ENCODE measurements at places on chromosomes 2 and 18.
A peak's percentile ranks its signal among the peaks of the same experiment; 100 is the strongest.

DNA sequence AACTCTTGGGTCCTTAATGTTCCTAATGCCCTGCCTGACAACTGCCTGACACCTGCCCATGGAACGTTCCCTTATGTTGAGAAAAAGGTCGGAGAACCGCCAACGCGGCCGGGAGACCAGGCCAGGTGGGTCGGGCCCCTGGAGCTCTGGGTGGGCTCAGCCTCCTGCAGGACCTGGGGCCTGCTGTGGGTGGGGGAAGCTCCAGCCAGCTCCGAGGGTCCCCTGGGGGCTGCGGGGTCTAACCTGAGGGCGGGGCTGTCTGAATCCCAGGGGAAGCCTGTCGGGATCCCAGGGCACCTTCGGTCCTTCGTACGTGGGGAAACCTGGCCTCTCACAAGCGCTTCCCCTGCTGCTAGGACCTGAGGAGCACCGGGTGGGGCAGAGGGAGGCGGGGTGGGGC, 296.0 kb downstream of the NDUFA10 start:
- no peak for DNase-seq

DNA sequence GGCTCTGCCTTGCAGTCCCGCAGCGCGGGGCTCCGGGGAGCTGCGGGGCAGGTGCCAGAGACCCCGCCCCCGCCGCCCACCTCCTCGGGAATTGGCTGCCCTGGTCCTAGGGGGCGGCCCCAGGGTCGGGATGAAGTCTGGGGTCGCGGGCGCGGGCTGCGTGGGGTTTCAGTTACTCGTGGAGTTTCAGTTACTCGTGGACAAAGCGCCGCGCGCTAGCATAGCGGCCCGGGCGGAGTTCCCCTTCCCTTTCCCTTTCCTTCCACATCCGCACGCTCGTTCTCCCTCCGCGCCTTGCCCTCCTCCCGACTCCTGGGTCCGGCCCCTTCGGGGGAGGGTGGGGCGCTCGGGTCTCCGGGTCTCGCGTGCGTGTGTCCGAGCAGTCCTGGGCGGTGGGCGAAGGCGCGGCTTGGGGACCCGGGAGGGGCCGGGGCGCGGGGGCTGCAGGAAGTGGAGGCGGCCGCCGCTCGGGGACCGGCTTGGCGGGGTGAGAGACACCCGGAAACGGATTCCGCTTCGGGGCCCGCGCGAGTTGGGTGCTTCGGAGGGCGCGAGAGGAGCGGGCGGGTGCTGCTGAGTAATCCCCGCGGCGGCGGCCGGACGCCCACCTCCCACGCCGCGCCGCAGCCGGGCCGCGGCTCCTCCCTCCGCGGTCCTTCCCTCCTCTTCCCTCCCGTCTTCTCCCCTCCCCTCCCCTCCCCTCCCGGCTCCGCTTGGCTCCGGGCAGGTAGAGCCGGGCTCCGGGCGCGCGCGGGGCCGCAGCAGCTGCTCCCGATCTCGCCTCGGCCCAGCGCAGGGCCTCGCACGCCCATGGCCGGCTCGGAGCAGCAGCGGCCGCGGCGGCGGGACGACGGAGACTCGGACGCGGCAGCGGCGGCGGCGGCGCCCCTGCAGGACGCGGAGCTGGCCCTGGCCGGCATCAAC, at the start of gene TTC39C:
Gene TTC39C (plus strand): TSS at position 693 of the 924 bp plus-strand sequence. CDS start 118 bp downstream, at position 811.
- peak; percentile 84 for DNase-seq

- no peak for DNase-seq
Measured at GRCh38 chr2:163800951-163801381, 65.2 kb upstream of the FIGN start.

GRCh38 chr2:219532378-219532649, 11.3 kb downstream of the CHPF start:
- no peak for DNase-seq

- DNase-seq, result no peak
Measured at GRCh38 chr18:28903306-28903705, 726.4 kb upstream of the CDH2 start.

DNA sequence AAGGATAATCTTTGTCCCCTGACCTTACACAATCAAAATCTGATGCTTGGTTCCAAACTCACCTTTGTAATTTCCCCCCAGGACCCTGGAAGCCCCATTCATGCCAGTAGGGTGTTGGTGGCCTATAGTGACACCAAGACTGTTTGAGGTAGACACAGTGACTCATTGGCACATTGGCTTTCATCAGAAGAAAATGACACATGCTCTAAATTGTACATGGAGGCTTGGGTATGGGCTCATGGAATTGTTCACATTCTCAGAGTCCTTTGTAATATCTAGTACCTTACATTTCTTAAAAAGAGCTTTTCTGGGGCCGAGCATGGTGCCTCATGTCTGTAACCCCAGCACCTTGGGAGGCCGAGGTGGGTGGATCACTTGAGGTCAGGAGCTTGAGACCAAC, 61.2 kb upstream of the LRPPRC start:
- DNase-seq, result no peak

- DNase-seq, result no peak
Measured at GRCh38 chr2:101892377-101892776, 99.4 kb upstream of the IL1R2 start.

DNA sequence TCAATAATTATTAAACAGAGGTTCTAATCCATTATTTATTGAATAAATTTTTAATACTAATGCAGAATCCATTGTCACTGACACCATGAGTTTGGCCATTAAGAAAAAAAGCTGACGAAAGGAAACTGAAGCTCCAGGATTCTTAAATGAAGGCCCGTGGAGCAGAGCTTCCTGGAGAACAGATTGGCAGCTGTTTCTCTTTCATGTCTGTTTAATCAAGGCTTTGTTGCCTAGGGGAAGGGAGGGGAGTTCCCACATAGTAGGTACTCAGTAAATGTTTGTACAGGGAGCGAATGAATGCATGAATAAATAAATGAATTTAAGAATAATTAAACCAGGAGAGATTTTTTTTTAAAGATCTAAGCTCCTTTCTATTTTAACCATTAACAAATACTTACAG, 315.1 kb upstream of the KLHL29 start:
- no peak for DNase-seq

DNA sequence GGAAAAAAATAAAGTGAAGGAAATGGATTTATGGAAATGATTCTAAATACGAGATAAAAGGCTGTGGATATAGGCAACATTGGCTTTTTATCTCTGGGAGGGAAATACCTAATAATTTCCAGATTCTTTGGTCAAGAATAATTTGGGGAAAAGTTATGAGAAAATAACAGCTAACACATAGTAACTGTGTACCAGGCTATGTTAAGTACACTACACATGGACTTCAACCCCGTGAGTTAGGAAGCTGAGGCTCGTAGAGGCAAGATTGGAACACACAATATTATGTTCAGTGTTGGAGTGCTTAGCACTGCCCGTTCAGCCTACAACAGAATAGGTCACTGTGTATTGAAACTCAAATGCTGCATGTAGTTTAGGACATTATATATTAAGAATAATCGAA, 34.3 kb upstream of the GPD2 start:
- no peak for DNase-seq

DNA sequence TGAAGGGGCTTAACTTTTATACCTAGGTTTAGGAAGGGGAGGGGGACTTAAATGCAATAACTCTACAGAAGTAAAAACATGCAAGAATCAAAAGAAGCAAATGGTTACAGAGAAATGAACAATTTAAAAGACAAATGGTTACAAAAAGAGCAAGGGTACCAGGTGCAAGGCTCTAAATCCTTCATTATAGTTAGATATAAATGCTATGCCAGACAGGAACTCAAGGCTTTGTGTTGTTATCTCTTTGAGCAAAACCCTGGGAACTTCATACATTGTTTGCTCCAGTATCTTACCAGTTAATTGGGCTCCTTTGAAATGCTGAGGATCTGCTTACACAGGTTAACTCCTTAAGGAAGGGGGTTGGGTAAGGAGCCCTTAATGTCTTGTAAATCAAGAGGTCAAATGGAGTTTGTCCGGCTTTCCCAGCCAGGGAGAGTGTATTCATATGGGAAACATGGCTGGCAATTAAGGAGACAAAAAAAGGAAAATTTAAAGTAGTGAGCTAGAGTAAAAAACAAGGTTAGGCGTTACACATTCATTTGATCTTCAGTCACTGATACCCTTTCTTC, 347.5 kb downstream of the CELF4 start:
- DNase-seq, result no peak

DNA sequence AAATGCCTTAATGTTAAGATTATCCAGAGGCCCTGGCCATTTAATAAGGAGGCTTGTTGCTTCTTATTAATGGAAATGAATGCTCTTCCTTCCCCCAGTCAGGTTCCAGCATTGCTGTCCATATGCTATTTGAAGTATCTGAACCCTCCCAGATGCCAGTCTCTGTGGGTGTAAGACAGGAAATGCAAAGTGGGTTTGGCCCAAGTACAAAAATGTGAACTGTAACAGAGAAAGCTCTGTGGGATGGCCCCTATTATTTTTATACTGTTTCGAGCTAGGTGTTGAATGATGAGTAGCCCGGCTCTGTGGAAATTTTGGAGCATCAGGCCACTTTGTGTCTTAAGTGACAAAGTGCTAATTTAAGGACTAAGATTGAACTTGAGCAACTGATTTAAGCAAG, 141.0 kb downstream of the UXS1 start:
- no peak for DNase-seq

GRCh38 chr2:154697418-154698252, 860 bp upstream of the KCNJ3 start:
- DNase-seq, result peak; percentile 70

- DNase-seq, result no peak
Measured at GRCh38 chr18:72460210-72460680, 83.9 kb downstream of the CBLN2 start.

DNA sequence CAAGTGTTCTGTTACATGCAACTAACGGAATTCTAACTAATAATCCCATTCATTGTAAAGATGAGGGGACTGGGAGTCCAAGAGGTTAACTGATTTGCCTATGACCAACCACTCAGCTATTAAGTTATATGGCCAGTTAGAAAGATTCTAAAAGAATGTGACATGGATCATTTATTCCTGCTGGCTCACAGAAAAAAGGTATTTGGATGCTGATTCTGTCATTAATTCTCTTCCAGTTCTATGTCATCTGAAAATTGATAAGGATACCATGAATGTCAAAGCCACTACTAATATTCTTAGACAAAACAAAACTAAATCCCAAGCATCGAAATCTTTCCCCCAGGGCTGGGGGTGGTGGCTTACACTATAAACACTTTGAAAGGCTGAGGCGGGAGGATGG, 41.2 kb upstream of the GORASP2 start:
- no peak for DNase-seq

- DNase-seq, result no peak
Measured at GRCh38 chr2:189834059-189834458, 49.8 kb downstream of the PMS1 start.

DNA sequence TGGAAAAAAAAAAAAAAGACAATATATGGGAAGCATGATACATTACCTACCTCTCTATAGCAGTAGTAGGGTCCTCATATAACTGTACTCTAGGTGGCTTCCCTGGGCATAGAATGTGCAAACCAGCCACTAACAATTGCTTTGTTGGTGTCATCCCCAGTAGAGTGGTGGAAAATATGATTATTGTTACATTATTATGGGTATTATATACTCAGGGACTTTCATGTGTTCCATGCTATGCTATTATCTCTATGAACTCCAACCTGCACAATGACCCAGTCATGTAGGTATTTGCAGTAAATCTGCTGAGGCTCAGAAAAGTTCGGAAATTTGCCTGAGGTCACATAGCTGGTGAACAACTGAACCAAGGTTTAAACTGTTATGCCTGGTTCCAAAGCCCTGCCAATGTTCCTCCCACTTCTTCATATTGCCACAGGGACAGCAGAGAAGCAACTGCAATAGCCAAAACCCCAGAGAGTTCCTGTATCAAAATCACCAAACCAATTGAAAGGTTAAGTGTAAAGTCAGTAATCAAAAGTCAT, 52.6 kb upstream of the MAP4K4 start:
- no peak for DNase-seq

GRCh38 chr2:11558214-11558886, 24.5 kb downstream of the GREB1 start:
- DNase-seq, result no peak

- no peak for DNase-seq
Measured at GRCh38 chr2:222280795-222281194, 18.0 kb downstream of the PAX3 start.

GRCh38 chr18:11324510-11324909, 175.1 kb upstream of the PIEZO2 start:
- no peak for DNase-seq

DNA sequence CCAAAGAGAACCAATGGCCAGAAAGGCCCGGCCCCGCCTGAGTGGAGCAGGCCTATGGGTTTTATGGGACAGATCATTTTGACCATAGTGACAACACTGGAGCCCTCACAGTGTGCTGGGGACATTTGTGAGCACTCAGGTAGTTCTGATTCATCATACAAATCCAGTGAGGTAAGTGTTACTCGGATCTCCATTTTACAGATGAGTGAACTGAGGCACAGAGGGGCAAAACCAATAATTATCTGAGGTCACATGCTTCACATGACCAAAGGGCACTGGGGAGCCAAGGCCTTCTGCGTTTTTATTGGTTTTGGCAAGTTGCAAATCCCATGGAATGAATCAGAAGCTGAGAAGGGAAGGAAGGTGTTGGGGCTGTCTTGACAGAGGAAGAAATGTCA, 111.5 kb upstream of the MGAT5 start:
- no peak for DNase-seq

DNA sequence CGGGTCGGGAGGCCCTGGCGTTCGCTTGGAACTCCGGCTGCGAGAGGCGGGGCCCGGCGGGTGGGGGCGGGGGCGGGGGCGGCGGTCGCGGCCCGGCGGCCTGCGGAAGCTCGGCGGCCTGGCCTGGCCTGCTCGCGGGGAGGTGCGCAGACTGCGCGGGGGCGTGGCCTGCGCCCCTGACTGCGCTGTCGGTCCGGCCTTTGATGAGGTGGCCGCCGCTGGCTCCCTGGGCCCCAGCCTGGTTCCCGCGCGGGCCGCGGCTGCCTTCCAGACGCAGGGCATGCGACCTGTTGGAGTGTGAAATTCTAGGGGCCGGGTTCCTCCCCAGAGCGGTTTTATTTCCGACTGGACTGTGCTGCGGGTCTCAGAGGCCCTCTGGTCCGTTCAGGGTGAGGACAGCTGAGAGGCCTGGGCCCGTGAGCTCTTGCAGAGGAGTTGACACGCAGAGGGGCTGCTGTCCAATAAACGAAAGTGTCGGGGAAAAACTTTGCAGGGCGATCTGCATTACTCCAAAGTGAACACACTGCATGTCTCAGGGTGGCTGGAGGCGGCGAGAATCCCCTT, 629 bp downstream of the NRBP1 start:
- DNase-seq, result peak; percentile 91

DNA sequence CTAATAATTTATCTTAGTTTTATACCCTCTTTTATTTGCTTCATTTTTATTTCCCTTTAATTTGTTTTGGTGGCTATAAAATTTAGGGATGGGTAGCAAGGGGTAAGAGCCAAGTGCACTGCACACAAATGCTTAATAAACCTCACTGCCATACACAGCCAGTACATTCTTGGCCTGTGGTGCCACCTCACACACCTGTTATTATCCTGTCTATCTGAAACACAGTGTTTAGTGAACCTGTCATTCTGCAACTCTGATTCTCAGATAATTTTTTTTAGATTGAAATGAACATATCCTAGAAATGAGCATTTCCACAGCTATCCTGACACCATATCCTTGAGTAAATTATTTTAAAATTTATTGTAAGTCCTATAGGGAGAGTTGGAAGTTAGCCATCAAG, 807.5 kb downstream of the DCC start:
- no peak for DNase-seq

- DNase-seq, result no peak
Measured at GRCh38 chr2:7835693-7836680, 845.9 kb upstream of the ID2 start.

All from cardiac septum (tissue), 1 donor.